Femur (tissue), 1 donor: ENCODE measurements at places on chromosomes 13 and 19.

DNA sequence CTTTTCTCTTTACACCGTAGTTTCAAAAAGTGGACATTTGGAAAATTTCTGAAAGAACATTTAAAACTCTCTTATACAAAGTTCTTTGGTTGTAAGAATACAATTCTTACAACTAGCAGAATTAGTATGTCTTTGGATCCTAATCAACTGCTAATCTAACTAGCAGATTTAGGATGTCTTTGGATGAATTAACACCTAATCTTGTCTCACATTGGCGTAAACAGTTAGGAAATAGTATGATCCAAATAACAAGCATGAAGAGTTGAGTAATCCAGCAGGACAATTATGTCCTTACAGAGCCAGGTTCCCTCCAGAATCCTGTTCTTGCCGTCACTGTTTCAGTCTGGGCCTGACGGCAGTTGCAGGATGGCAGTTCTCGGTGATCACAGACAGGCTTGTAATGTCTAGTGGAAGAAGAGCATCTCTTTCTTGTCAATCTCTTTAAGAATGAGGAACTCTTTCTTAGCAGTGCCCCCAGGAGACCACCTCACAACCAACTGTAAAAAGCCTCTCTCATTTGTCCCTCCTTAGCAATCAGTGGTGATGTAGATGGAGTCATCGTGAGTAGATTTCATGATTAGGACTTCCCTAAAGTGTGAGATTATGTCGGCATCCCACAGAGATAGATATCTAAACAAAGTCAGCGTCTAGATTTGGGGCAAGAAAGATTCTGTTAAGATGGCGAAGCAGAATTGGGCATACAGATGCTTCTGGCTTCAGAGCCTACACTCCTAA lies 5.7 kb upstream of the TNFSF13B start:
- DNase-seq, result no peak

GRCh38 chr19:46515879-46516350 lies 20.2 kb upstream of the PNMA8B start:
- no peak for DNase-seq

- peak; percentile 76 for DNase-seq
Observed at GRCh38 chr13:51148952-51149573, 38.0 kb upstream of the C13orf42 start.

- no peak for DNase-seq
Observed at GRCh38 chr19:48772503-48772953, 17.2 kb downstream of the FGF21 start.

GRCh38 chr19:40144151-40144550 lies 47.1 kb upstream of the MAP3K10 start:
- DNase-seq, result no peak

- DNase-seq, result no peak
Observed at GRCh38 chr13:40221460-40222201, 444.8 kb downstream of the FOXO1 start.

DNA sequence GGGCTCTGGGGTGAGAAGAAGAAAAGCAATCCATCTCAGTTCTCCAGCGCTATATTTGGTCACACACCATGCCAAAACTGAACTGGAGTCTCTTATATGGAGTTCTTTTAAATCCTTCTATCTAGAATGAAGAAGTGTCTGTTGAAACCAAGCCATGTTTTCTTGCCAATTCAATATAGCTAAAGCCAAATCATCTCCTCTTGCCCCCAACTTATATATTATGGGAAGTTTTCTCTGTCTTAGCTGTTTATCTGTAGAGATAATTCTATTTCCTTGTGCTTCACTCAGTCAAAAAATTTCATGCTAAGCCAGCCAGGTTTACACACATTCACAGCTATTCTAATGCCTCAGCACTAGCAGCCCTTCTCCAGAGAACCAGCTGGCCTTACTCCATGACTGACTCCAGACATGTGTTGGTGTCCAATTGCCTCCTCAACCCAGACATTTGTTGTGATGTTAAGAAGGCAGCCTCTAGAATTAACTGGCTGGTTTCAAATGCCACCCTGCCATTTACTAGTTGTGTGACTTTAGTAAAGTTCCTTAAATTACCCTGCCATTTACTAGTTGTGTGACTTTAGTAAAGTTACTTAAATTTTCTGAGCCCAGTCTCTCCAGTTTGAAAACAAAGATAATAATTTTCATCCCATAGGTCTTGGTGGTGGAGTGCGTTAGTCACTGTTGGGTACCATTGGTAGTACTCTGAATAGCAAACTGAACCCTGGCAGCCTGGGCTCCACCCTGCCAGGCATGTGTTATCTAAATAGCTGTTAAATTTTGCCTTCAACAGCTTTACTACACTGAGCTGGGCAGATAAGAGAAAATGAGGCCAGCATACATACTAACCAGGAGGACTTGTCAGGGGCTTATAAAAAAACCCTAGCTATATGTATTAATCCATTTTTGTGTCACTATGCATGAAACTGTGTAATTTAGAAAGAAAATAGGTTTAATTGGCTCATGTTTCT lies 525.1 kb downstream of the LMO7 start:
- peak; percentile 72 for DNase-seq

GRCh38 chr13:26420282-26420960 lies 137.1 kb upstream of the WASF3 start:
- DNase-seq, result no peak

DNA sequence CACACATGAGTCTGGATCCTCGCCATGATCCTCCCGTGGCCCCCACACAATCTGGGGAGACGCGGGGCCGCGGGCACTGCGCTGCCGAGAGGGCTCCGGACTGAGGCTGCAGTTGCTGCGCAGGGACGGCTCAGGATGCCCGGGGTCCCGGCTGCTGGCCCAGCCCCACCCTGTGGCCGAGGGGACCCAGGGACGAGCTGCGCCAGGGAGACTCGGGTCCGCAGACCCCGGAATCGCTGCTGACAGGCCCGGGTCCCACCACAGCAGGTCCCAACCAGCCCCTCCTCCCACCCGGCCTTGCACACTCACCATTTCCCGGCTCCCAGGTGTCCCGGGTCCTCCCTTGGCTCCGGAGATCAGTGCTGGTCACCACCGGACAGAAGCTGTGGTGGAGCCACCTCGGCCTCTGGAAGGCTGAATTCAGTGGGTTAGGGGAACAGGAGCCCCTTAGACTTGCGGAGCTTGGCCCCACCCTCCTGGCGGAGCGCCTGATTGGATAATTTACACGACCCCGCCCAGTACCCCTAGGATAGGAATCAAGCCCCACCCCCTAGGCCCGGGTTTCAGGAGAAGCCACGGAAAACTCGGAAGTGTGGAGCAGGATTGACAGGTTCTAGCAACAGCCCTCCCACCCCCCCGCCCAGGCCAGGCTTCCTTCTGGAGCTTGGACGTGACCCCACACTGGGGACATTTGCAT lies 57.4 kb downstream of the ZNF44 start:
- DNase-seq, result no peak

- no peak for DNase-seq
Observed at GRCh38 chr19:9531933-9532332, 6.5 kb downstream of the ZNF426 start.

- no peak for DNase-seq
Observed at GRCh38 chr13:32553720-32554119, 15.1 kb upstream of the N4BP2L2 start.

DNA sequence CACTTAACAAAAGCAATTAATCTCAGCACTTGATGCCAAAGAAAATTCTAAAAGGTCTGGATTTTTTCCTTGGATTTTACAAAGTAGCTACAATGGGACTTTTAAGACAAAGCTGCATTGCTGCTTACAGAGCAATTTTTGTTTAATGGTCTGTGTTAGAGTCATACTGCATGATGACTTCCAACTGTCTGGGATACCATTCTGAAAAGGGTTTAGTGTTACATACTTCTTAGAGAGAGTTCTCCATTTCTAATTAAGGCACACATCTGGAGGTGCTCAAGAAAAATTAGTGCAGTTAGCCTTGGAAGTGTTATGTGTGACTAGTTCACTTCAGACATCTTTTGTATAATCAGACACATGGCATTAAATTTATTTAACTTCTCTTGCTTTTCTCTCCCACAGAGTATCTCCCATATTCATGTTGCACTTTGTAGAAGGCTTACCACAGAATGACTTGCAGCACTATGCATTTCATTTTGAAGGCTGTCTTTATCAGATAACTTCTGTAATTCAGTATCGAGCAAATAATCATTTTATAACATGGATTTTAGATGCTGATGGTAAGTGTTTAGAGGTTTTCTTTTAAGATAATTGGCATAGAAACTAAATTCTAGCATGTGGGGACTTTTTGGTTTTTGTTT lies 35.1 kb downstream of the USPL1 start:
- DNase-seq, result no peak

GRCh38 chr13:106534639-106535551 lies 567 bp downstream of the EFNB2 start:
- DNase-seq, result peak; percentile 46

- DNase-seq, result no peak
Observed at GRCh38 chr13:104900191-104900817, 1635.2 kb downstream of the EFNB2 start.

DNA sequence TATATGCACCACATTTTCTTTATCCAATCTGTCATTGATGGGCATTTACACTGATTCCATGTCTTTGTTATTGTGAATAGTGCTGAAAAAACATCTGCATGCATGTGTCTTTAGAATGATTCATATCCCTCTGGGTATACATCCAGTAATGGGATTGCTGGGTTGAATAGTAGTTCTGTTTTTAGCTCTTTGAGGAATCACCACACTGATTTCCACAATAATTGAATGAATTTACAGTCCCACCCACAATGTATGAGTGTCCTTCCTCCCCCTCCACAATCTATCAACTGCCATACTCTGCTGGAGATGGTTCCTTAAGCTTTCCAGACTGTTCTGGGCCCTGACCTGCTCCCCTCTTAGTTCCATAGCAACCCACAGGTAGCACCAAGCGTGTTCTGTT lies 667.0 kb downstream of the LIG4 start:
- no peak for DNase-seq

GRCh38 chr13:60986301-60986700 lies 429.3 kb downstream of the PCDH20 start:
- DNase-seq, result no peak

GRCh38 chr19:45331411-45331810 lies 8.7 kb upstream of the CKM start:
- DNase-seq, result no peak

DNA sequence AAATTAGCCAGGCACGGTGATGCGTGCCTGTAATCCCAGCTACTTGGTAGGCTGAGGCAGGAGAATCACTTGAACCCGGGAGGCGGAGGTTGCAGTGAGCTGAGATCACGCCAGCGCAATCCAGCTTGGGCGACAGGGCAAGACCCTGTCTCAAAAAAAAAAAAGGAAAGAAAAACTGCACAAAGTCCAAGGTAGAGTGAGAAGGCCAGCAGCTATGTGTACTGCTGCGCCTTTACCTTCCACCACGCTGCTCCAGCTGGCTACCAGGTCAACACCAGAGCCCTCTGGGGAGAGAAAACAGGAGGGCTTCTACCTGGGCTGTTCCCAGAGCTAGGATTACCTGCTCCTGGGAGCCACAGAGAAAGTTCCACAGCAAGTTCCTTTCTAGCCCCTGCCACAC lies 3.2 kb downstream of the ELL start:
- no peak for DNase-seq

- DNase-seq, result no peak
Observed at GRCh38 chr19:17807731-17808316, 12.9 kb downstream of the B3GNT3 start.

- peak; percentile 94 for DNase-seq
Observed at GRCh38 chr19:52007806-52008557, at the start of gene ZNF615. Gene ZNF615 (minus strand): TSS chr19:52008211. CDS start chr19:52003711, 4,500 bp downstream.

DNA sequence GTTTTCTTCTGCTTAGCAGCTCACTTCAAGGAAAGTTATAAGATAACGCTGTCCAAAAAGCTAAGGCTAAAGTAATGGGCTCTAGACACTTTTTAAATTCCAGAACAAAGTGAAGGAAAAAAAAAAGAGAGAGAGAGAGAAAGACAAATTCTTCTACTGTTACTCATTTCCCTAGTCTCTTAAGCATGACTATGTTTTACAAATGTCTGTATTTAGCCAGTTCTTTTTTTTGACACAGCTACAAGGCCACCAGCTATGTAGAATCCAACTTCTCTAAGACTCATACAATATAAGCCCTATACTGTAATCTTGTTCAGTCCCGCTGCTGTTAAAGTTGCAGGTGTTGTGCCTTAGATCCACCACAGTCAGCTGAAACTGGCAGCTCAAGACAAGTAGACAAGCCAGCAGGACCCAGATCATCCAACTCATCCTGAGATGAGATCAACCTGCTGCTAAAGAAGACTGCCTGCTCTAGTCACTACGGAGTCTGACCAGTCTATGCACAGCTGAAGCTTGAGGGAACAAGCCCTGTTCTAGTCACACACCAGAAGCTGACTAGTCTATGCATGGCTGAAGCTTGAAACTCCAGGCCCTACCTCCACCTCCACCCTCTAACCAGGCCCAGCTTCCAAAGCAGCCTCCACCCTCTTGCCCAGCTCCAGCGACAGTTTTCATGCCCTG lies 10.3 kb upstream of the ZNF83 start:
- no peak for DNase-seq

DNA sequence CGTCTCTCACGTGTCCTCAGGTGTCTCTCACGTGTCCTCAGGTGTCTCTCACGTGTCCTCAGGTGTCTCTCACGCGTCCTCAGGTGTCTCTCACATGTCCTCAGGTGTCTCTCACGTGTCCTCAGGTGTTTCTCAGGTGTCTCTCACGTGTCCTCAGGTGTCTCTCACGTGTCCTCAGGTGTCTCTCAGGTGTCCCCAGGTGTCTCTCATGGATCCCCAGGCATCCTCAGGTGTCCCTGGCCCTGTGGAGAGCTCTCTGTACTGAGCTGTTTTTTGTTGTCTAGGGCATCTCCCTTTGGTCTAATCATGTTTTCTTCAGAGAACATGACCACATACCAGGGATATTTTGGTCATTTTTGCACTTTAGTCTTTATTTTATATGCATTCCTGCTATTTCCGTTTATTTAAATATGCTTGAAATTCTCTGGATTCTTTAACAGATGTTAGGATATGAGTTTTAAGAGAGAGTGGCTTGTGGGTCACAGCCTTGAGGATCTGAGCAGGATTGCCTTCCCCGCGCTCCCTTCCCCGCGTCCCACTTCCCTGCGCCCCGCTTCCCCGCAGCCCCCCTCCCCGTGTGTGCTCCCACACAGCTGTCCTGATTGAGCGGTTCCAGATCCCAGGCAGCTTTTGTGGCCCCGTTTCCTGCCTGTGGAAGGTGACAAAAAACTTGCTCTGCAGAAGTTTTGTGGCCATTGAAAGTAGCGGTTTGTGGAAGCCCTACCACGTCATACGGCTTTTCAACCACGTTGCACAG lies 31.9 kb downstream of the ATP4B start:
- no peak for DNase-seq

DNA sequence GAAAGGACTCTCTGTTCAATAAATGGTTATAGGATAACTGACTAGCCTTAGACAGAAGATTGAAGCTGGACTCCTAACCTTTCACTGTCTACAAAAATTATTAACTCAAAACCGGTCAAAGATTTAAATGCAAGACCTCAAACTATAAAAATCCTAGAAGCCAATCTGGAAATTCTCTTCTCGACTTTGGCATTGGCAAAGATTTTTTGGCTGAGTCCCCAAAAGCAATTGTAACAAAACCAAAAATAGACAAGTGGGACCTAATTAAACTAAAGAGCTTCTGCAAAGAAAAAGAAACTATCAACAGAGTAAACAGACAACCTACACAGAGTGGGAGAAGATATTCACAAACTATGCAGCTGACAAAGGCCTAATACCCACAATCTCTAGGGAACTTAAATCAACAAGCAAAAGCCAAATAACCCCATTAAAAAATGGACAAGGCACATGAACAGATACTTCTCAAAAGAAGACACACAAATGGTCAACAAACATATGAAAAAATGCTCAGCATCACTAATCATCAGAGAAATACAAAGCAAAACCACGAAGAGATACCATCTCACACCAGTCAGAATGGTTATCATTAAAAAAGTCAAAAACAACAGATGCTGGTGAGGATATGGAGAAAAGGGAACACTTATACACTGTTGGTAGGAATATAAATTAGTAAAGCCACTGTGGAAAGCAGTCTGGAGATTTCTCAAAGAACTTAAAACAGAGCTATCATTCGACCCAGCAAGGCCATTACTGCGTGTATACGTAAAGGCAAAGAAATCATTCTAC lies 266.3 kb downstream of the DNAJC15 start:
- DNase-seq, result no peak
